Right cardiac atrium (tissue), 5 donors: ENCODE measurements at places on chromosomes 2 and 18. TPM values are rescaled to one million over a fixed set of nuclear protein-coding genes. Genes with fewer than 3 reads are reported as not detected.

The EVA1A gene
- not detected for total RNA-seq

GRCh38 chr18:22391407-22392345, 26.0 kb downstream of the CTAGE1 start:
- peak; percentile 48 for DNase-seq

The MAL gene
- total RNA-seq, result 8.4 TPM

The TDRD15 gene
- not detected for total RNA-seq

DNA sequence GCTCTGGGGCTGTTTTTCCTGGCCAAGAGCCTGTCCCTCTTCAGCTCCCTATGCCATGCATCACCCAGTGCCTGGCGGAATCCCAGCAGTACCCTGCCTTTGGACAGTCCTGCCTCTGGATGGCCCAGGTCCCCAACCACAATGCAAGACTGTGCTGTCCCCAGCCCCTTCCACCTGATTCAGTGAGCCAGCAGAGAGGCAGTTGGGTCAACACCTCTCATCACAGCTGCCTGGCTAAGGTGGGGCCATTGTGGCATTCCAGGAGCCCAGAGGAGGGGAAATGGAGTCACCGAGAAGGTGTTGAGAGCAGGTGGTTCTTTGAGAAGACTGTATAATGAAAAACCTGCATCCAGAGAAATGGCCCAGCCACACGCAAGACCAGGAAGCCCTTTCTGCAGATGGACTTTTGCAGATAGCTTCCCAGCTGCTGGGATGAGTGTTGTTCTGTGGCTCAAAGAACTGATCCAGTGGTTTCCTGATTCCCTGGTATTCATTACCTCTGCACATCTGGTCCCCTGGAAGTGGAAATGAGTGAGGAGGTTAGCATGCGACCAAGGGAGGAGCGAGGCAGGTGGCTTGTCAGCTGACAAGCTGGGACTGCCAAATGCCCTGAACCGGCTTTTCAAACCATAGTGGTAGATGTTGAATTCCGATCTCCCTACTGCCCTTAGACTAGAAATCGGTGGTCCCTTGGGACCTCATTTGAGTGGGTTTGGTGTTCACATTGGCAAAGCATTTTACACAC, 1.7 kb upstream of the ASPRV1 start:
- no peak for DNase-seq

The SYT4 gene
- total RNA-seq, result not detected

- DNase-seq, result no peak
Measured at GRCh38 chr18:6589923-6590322, 139.6 kb upstream of the ARHGAP28 start.

The CERKL gene
- total RNA-seq, result not detected

GRCh38 chr2:241463276-241464135, 44.9 kb downstream of the STK25 start:
- no peak for DNase-seq

The ALMS1 gene
- total RNA-seq, result 11.4 TPM

The POTEE gene
- 0.68 TPM for total RNA-seq

The ACOXL gene
- total RNA-seq, result not detected

- DNase-seq, result no peak
Measured at GRCh38 chr2:137302957-137303356, 537.6 kb downstream of the THSD7B start.

The RPRD1A gene
- 48.3 TPM for total RNA-seq

DNA sequence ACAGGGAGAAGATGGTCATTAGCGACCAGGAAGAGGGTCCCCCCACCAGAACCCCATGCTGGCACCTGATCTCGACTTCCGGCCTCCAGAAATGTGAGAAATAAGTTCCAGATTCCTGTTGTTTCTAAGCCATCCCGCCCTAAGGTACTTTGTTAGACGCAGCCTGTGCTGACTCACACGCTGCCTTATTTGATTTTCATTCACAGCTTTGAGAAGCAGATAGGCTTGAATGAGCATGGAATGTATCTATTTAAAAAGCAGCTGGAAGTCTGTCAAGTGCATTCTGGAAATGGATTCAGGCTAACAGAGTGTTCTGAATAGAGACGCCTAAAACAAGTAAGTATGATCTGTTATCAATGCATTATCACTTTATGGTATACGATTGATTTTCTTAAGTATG, 8.3 kb upstream of the IL1R2 start:
- DNase-seq, result no peak

The SNTG2 gene
- 0.65 TPM for total RNA-seq

DNA sequence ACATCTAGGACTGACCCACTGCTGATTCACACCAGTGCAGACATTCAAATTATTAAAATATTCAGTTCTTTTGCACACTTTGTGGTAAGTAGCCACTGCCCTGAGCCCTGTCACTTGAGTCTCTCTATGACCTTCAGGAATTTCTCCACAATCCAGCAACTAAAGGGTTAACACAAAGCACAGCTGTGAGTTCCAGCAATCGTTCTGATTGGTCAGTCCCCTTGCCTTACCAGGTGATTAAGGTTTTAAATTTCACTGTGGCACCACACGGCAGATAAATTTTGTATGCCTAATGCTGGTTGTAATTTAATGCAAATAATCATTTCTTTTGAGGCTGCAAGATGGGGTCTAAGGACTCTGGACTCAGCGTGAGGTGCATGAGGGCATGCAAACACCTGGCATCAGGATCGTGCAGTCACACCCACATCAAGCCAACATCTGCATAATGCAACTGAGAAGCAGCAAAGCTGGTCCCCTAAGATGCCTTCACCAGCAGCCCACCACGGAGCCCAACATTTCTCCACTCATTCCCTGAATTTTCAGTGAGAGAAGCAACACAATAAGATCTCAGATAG, 36.6 kb downstream of the SLC14A1 start:
- DNase-seq, result no peak

DNA sequence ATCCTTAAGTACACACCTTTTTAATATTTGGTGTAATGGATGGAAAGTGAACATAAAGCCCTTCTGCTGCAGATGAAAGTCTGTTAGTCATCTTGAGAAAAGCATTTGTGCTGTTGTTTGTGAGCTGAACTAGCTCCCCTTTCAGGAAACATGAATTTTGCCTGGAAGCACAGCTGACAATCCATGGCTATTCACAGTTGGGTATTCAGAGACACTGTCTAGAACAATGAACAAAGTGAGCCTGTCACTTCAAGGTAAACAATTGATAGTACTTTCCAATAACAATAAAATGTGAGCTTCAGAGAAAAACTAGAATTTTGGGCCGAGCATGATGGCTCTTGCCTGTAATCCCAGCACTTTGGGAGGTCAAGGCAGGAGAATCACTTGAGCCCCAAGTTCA, 6.8 kb upstream of the EFHD1 start:
- no peak for DNase-seq

DNA sequence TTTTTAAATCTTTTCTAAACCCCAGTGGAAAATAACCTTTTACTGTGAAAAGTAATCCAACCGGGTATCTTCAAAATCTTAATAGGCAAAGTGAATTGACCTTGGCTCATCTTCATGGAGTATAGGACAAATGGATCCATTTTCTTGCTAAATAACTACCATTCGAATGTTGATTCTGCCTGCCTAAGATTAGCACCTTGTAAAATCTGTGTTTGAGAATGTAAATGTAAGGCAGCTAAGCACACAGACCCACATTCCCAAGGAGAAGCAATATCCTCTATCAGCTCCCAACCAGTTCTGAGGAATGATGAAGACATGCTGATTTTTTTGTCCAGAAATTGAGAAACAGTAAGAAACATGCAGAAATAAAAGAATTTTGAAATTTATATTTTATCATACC, 509.8 kb upstream of the SMIM21 start:
- no peak for DNase-seq

DNA sequence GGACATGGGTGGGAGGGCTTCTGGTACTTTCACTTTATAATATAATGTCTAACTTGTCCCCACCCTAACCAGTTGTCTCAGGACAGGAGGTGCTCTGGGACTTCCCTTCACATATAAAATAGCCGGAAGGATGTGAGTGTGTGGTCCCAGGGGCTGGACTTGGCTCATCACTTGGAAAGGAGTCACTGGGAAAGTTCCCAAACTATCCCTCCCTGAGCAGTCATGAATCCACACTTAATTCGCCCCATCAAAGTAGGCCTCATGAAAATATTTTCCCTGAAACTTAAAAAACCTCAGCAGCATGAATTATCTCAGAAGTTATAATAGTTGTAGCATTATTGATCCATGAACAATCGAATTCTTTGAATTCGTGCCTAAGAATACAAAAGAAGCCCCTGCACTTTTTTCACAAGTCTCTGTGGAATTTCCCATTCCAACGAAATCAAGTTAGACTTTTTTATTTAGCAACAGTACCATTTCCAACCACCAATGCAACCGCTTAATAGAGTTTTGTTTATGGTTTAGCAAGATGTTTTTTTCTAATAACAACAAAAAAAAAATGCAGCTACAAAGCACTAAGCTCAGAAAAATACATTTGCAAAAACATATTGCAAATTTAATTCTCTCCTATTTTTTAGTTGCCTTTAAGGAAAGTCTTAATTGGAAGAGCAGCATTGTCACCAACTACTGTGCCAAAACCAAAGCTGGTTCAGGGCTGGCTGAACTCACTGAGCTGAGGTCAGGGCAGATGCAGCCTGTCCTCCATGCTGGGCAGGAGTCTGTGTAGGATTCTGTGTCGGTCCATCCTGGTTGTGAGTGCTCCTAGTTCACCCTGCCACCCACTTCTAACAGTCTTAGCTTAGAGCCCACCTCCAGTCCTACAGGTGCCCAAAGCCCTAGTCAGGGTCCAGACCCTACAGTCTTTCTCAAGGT, 68.8 kb upstream of the SPTBN1 start:
- DNase-seq, result no peak

GRCh38 chr18:63831080-63831788, 56.0 kb downstream of the SERPINB7 start:
- DNase-seq, result no peak

The MPHOSPH10 gene
- total RNA-seq, result 22.1 TPM

- DNase-seq, result no peak
Measured at GRCh38 chr2:60926741-60927552, 45.6 kb downstream of the REL start.

The RIT2 gene
- not detected for total RNA-seq

DNA sequence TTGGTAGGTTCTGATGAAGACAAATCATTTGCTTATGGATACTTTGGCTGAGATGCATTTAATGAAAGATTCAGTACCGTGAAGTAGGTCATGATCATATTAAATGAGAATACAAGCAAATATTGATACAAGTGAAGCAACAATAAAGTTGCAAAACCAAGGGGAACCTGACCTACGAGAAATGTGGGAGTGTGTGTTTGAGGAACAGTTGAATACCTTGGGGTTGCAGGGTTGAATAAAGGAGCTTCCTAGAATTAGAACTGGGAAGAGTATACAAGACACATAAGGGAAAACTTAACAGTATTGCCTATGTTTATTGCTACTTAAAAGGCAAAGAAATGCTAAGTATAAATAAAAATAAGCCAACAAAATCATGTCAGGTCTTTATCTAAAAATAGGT, 702.9 kb downstream of the ERBB4 start:
- DNase-seq, result no peak

DNA sequence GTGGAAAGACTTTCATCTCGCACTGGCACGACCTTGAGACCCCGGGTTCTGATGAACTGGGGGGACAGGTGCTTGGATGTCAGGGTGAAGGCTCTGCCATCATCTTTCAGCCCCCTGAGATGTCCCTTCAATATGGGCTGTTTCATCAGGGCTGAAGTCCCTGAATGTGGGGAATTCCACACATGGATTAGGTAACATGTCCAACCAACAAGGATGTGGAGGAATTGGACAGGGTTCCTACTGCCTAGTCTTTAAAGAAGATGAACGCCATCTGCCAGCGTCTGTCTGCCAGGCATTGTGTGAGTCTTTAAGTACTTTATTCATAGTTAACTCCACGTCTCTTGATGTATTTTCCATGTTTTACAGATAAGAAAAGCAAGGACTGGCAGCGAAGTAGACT, 5.9 kb upstream of the GRHL1 start:
- no peak for DNase-seq

- DNase-seq, result no peak
Measured at GRCh38 chr2:26482211-26483026, 4.5 kb upstream of the OTOF start.

DNA sequence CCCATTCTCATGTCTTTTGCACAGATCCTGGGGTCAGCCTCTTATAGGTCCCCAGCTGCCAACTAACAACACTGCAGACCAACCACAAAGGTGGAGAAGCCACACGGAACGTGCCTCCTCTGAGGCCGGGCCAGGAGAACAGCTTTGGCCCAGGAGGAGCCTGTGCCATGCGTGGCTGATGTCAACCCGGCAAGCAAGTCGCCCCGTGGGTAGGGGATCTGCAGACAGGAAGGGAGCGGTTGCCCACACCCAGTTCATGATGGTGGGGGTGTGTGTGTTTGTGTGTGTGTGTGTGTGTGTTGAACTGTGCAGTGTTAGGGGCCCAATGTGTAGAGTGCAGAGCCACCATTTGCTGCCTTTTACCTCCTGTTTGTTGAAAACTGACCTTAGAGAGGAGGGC, 2.4 kb upstream of the CLEC4F start:
- no peak for DNase-seq

GRCh38 chr2:79437433-79438267, 75.2 kb upstream of the CTNNA2 start:
- no peak for DNase-seq

The CFAP65 gene
- not detected for total RNA-seq

GRCh38 chr2:180196419-180196977, 189.4 kb upstream of the CWC22 start:
- DNase-seq, result no peak

- no peak for DNase-seq
Measured at GRCh38 chr2:112803691-112804521, 19.6 kb upstream of the IL1A start.
